ENCODE measurements at places on chromosomes 12 and 14.

DNA sequence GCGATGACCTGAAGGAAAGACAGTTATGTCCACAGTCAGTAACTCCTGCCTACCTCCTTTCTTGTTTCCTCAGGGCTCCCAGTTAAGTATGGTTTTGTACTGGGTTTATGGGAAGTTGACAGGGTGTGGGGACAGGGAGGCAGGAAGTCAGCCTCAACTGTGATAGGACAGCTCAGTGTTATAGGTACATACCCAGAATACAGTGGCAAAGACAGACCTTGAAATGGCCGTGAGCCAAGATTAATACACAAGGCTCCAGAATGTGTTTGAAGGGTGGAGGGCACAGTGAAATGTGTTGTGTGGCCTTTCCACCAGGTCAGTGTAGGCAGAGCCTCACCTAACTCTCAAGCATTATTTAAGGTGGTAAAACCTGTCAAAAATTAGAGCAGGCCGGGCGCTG is 4.6 kb upstream of the BIN2 start:
- DNase-seq, result no peak

DNA sequence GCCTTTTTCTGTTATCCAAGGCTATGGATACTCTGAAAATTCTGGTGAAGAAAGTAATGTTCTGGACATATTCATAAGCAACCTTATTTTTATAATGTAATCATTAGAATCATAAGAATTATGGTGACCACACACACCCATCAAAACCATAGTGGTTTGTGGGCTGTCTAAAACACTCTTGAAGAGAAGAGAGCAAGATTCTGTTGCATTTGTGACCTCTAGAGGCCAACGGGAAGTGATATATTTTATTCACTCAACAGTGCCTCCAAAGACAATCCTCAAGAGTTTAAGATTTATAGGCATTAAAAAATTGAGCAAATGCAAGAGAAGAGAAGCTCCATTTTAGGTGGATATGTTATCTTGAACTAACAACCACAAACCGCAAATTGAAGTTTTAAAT is 68.5 kb upstream of the LGR5 start:
- DNase-seq, result no peak

DNA sequence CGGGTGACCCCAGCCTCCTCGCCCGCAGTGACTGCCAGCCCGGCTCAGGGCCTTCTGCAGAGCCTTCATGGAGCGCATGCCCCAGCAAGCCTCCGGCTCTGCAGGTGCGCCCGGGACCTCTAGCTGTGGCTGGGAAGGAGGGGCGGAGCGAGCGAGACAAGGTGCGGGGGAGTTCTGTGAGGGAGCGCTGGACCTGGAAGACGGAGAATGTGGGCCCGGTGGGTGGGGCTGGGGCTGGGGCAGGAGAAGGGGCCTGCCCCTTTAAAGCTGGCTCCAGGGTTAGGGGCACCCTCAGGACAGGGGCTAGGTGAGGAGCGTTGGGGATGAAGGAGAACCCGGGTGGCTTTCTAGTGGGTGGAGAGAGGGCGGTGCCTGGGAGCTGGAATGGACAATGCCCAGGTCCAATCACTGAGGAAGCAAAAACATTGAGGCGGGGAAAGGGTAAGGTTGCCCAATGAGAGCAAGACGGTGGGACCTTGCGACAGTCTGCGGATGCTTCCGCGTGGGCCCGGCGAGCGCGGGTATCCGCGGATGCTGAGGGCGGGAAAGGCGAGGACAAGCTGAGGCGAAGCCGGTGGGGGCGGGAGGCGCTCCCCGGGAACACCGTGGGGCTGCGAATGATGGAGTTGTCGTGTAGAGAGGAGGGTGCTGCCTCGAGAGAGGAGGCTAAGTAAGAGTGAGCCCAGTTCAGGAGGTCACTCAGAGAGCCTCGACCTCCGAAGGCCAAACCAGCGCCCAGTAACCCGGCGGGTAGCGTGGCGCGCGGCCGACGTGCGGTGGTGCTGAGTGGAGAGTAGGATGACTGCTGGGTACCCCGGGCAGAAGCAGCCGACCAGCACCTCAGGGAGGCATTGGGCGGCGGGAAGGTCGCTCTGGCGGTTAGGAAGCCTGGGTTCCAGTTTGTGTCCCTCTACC is at the start of gene GLS2:
Gene GLS2 (minus strand): TSS at position 121 of the 915 bp plus-strand sequence. CDS start 43 bp downstream, at position 78.
- peak; percentile 89 for DNase-seq

DNA sequence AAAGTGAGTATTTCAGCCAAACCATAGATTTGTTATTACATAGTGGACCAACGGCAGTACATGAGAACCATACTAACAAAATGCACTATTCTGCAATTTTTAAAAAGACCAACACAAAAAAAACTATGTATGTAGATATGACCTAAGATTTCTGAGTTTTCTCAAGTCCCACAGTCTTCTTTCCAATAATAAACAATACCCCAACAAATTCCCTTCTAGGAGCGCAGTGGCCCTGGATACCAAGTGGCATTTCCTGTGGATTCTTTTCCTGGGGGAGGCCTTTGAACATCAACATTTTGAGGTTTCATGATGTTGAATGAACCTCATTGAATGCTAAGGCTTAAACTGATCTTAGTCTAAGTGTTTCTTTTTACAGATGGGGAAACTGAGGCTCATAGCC is 210.5 kb downstream of the BCAT1 start:
- no peak for DNase-seq

DNA sequence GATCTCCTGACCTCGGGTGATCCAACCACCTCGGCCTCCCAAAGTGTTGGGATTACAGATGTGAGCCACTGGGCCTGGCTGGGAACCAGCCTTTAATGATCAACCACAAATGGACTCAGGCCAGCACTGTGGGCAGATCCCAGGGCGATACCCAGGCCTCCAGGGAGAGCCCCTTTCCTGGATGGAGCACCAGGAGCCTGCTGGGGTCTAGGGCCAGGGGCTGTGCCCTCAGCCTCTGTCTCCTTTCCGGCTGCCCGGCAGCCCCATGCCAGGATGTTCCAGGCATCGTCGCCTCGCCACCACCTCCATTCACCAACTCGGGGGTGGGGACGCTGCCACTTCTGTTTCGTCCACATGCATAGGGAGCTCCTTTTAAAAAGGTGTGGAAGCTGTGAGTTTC is 2.3 kb downstream of the ADGRD1 start:
- peak; percentile 53 for DNase-seq

DNA sequence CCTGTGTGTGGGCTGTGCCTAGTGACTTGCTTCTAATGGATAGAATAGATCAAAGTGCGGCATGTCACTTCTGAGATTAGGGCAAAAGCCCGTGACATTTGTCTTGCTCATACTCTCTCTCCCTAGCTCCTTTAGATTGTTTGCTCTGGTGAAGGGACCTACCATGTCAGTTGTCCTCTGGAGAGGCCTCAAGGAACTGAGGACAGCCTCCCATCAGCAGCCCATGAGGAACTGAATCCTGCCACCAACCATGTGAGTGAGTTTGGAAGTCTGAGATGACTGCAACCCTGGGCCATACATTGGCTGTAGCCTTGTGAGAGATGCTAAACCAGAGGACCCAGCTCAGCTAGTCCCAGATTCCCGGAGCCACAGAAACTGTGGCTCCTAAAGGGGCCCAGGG is 101.6 kb upstream of the ESRRB start:
- no peak for DNase-seq

DNA sequence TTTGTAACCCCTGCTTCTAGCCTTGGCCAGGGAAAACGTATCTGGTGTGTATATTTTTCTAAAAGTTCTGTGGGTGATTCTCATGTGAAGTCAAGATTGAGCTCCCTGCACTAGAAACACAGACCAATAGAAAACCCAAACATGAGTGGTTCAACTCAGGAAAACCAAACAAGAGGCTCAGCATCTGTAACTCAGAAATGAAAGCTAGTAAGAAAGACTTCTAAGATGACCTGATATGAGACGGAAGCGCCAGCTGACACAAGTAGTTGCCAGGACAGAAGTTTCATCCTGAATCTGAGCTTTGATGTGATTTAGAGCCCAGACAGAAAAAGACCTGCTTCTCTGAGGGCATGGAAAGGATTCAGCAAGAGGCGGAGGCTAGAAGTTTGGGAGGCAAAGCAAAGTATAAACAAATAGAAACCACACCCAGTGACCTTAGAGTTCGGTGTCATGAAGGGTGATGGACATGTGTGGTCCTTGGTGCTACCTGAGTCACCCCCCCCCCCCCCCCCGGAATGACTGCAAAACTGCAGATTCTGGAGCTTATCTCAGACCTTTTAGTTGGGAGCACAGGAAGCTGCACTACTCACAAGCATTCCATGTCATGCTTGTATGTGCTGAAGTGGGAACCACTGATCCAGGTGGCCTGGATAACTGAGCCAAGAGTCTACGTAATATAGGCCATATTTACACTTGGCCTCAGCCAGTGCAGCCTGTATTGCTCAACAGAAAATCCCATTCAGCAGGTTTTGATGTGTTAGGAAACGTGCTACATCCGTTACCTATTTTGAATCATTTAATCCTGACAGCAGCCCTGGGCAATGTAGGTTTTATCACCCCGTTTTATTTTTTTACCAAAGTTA is 191.3 kb downstream of the ANO6 start:
- no peak for DNase-seq

DNA sequence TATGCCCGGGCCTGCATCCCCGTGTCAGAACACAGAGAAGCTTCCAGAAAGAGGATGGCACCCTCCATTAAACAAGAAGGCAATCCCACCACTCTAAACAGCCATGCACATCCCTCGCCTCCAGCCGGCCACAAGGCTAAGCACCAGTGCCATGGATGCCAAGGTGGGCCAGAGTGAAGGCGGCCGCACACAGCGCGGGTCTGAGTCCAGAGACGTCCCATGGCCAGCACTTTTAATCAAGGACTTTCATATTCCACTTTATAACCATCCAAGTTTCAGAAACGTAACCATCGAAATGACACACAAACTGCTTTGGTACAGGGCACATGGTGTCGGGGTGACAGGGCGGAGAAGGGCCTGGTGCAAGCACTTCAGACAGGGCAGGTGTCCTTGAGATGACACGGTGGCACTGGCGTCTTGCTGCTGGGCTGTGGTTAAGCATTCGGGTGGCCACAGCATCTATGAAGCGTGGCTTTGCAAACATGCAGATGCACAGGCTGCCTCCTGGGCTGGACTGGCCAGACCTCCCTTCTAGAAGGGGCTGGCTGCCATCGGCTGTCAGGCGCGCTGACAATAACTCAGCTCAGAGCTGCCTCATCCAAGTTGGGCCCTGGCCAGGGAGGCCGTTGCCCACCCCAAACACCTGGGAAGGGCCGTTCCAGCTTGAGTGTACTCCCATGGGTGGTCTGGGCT is 117.2 kb downstream of the RFLNA start:
- DNase-seq, result no peak

- no peak for DNase-seq
These were observed 333.4 kb upstream of the CCDC196 start for GRCh38 chr14:66152747-66153146.

DNA sequence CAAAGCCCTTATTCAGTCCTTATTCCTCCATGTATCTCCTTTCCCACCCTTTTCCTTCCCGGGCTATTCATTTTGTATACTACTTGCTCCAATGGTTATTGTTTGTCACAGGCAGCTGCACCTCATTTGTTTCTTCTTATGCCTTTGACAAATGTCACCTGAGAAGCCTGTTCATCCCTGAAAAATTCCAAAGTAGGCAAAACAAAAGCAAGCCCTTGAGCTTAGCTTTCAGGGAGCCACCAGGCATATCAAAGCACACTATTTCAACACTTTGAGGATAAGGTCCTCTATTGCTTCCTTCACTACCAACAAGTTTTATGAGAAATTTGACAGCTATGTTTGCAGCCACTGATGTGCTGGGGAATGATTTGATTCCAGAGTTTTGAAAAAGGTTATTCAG is 738.7 kb upstream of the LMO3 start:
- no peak for DNase-seq

DNA sequence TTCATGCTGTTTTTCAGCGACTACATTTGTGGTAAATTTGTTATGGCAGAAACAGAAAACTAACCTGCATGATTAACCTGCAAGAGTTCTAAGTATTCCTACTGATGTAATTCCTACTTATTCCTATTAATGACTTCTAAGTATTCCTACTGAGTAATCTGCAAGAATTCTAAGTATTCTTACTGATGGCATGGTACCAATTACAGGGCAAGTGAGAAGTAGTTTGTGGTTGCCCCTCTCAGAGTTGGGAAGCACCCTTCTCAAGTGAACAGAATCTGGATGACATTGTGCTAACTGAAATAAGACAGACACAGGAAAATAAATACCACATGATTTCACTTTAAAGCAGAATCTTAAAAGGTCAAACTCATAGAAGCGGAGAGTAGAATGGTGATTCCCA is 100.9 kb upstream of the CPNE8 start:
- no peak for DNase-seq

- no peak for DNase-seq
These were observed 5.9 kb upstream of the NFYB start for GRCh38 chr12:104143918-104144317.

GRCh38 chr12:125755512-125755911 is 690.3 kb downstream of the AACS start:
- DNase-seq, result no peak

- DNase-seq, result peak; percentile 97
These were observed 543.2 kb upstream of the TBX3 start for GRCh38 chr12:115227137-115227615.

GRCh38 chr12:65602610-65603295 is 221.5 kb upstream of the HMGA2 start:
- peak; percentile 92 for DNase-seq

- no peak for DNase-seq
These were observed 64.8 kb downstream of the PRICKLE1 start for GRCh38 chr12:42524716-42525115.

- no peak for DNase-seq
These were observed 84.9 kb upstream of the PWP1 start for GRCh38 chr12:107600581-107601144.

DNA sequence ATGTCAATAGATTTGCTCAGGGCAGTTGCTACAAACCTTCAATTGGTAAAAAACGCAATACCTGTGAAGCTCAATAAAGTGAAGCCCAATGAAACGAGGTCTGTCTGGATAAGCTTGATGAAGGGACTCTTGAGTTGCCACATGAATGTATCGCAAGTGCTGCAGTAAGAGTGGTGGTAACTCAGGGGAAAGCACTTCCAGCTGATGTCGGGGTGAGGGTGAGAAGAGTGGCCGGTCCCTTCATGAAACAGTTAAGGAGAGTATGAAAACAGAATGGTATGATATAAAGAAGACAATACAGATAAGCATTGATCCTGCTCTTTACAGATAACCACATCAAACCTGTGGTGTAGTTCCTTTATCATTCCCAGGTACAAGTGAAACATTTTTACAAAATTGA is 83.4 kb upstream of the EVL start:
- DNase-seq, result no peak

- no peak for DNase-seq
These were observed 4.4 kb upstream of the EIF5 start for GRCh38 chr14:103329401-103330347.

DNA sequence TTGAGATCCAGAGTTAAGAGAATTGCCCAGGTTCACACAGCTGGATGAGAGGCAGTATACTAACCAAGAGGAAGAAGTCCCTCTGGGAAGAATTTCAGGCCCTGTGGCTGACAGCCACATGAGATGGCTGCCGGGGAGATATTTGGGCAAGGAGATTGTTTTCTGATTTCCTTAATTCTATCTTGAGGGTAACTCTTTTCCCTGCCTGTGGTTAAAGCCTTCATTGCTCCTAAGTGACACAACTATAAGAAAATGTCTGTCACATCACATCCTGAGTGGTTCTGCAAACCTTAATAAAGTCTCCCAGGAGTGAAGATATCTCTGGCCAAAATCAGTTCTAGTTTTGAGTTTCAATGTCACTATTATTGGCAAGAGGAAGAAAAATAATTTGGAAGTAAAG is 9.6 kb downstream of the ARHGDIB start:
- no peak for DNase-seq

- no peak for DNase-seq
These were observed 3.6 kb downstream of the YBX3 start for GRCh38 chr12:10719482-10719881.

GRCh38 chr12:116931665-116932064 is 20.9 kb downstream of the FBXW8 start:
- DNase-seq, result no peak
